ENCODE measurements at places on chromosomes 13 and 19.

DNA sequence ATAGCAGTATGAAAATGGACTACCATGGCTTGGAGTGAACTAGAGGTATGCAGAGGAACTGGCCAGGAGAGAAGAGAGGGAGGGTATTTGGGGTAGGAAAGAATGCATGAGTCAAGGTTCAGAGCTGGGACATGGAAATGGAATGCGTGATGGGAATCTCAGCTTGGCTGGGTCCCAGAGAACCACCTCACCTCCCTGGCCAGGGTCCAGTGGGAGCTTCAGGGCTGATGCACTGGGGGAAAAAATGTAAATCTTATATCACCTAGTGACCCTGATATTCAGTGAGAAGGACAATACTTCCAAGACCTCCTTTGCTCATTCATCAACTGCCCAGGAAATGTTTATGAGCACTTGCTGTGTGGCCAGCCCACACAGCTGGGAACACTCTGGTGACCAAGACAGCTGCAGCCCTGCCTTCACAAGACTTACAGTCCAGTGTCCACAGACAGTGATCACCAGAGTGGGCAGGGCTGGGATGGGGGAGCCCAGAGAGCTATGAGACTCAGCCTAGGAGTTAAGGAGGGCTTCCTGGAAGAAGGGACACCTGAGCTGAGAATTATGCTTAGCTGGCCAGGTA, 12.8 kb downstream of the IGSF23 start:
- H3K27me3 ChIP-seq = peaks cover 9% of the 10 kb centered on the region
- no peaks in the 10 kb centered on the region for H3K4me1 ChIP-seq
- H3K27ac ChIP-seq = no peak overlapping the region

- no peak overlapping the region for H3K27ac ChIP-seq
- no peak overlapping the region for H3K4me3 ChIP-seq
- H3K4me1 ChIP-seq = peaks cover 10% of the 10 kb centered on the region
- DNase-seq = no peak
- H3K27me3 ChIP-seq = no peaks in the 10 kb centered on the region
Observed at GRCh38 chr19:33780251-33780650, 16.4 kb upstream of the KCTD15 start.

DNA sequence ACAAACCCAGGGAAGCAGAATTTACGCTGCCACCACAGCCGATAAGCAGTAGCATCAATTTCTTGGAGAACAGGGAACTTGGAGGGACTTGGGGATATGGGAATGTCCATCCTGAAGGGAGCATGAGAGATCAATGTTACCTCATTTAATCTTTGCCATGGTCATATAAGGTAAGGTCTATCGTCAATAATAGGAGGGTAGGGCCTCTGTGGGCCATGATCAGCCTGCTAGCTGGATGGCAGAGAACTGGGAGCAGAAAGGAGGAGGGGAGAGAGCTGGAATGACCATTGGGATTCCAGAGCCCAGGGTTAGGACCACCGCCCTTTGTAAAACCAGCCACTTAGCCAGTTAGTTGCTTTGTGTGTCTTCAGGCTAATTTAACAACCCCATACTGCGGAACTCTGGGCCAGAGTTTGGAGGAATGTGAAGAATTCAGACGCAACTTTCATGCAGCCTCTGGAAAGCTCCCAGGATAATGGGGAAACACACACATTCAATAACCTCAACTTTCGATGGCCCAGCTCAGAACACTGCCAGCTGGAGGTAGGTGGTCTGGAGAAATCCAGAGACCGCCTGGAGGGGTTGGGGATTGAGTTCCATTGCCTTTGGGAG, 40.3 kb downstream of the ZNF557 start:
- H3K4me3 ChIP-seq = no peak overlapping the region
- H3K36me3 ChIP-seq = no peaks in the 10 kb centered on the region
- DNase-seq = no peak
- peaks cover 2% of the 10 kb centered on the region for H3K27me3 ChIP-seq

- H3K27me3 ChIP-seq = no peaks in the 10 kb centered on the region
- H3K4me1 ChIP-seq = no peaks in the 10 kb centered on the region
Observed at GRCh38 chr13:24167666-24168391, 7.3 kb downstream of the SPATA13 start.

DNA sequence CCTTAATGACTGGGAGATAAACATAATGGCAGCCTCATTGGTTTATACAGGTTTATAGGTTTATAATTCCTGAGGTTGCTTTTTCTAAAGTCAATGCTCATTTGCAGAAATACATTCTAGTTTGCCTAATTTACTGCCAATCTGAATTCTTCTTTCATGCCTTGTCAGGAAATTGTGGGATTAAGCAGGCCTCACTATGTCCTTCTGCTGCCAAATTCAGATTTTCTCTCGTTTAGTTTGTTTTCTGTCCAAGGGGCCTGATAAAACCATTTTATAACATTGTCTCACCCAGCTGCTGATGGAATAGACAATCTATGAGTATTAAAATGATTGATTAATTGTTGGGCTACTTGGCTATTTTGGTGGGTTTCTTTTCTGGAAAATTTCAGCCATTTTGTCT, 42.4 kb upstream of the OBI1 start:
- no peaks in the 10 kb centered on the region for H3K36me3 ChIP-seq
- H3K27me3 ChIP-seq = no peaks in the 10 kb centered on the region
- H3K4me1 ChIP-seq = no peaks in the 10 kb centered on the region

GRCh38 chr19:18803550-18804138, 12.5 kb upstream of the COMP start:
- no peak for DNase-seq
- H3K4me1 ChIP-seq = peaks cover 5% of the 10 kb centered on the region
- no peak overlapping the region for H3K27ac ChIP-seq

- no peak overlapping the region for H3K4me3 ChIP-seq
- no peak overlapping the region for H3K27ac ChIP-seq
- H3K27me3 ChIP-seq = peaks cover 22% of the 10 kb centered on the region
Observed at GRCh38 chr19:38445362-38445761, 11.9 kb downstream of the RYR1 start.

DNA sequence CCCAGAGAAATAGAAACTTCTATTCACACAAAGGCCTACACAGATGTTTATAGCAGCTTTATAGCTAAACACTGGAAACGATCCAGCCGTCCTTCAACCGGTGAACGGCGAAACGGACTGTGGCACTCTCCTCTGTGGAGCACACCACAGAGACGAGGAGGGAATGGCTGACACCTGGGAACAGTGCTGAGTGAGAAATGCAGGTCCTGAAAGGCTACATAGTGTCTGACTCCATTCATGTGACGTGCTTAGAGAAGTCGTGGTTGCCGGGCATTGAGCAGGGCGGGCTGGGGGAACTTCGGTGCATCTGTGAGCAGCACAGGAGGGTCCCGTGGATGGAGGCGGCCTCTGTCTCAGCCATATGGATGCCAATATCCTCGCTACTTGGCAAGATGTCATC, 3.1 kb upstream of the GRK1 start:
- no peak for DNase-seq
- no peak overlapping the region for H3K27ac ChIP-seq
- no peaks in the 10 kb centered on the region for H3K27me3 ChIP-seq
- no peaks in the 10 kb centered on the region for H3K4me1 ChIP-seq
- H3K4me3 ChIP-seq = no peak overlapping the region

GRCh38 chr13:112159575-112160547, 92.9 kb downstream of the SOX1 start:
- H3K27ac ChIP-seq = no peak overlapping the region
- H3K27me3 ChIP-seq = peaks cover 40% of the 10 kb centered on the region
- no peak overlapping the region for H3K4me3 ChIP-seq
- H3K36me3 ChIP-seq = no peaks in the 10 kb centered on the region
- H3K4me1 ChIP-seq = no peaks in the 10 kb centered on the region

DNA sequence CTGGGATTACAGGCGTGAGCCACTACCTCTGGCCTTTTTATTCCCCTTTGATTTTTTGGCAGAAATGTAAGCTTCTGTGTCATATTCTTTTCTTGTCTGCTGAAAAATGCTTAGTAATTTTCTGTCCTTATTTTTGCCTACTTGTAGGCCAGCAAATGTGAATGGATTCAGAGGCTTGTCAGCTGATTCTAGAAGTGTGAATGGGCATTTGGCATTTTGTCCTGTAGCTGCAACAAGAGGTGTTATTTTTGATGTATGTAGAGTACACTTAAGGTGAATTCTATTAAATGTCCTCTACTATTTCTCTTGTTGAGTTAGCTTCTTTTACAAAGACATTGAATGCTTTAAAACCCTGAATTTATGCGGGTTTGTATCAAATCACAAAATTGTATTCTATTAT, 50.0 kb downstream of the FRY start:
- H3K4me1 ChIP-seq = no peaks in the 10 kb centered on the region
- H3K27ac ChIP-seq = no peak overlapping the region
- no peaks in the 10 kb centered on the region for H3K27me3 ChIP-seq
- no peak overlapping the region for H3K4me3 ChIP-seq

All from esophagus squamous epithelium (tissue), 5 donors.